ENCODE measurements at places on chromosomes 6 and 20.

GRCh38 chr6:1854296-1854695, 244.6 kb downstream of the FOXC1 start:
- no peak for DNase-seq

DNA sequence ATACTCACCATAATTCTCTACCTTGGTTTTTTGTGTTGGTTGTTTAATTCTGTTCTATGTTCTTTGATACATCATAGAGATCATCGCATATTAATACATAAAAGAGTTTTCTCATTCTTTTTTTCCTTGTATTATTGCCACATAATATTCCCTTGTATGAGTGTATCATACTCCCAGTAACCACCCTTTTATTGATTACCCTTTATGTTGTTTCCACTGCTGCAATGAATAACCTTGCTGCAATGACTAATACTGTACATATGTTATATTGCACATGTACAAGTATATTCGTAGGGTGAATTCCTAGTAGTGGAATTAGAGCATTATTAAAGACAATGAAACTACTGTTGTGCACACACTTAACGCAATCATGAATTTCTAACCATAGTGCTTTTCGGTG, 9.1 kb upstream of the SF3B5 start:
- DNase-seq = no peak

DNA sequence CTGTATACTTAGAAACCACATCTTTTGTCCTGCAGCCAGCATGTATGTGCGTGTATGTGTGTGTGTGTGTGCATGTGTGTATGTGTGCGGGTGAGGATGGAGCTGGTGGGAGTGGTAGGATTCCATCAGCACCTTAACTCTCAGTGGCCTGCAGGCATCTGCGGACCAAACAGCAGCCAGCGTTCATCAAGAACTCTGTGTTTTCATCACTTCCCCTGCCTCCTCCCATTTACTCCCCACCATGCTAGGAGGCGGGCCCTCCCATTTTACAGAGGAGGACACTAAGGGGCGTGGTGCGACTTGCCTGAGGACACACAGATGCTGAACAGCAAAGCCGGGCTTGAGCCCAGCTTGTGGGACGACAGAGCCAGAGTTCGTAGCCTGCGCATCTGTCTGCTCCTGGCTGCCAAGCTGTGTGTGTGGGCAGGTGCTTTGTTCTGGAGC, 8.9 kb downstream of the VSTM2L start:
- no peak for DNase-seq

- DNase-seq = no peak
Measured at GRCh38 chr20:20528861-20529260, 161.0 kb downstream of the INSM1 start.

GRCh38 chr6:121382467-121383121, 48.3 kb upstream of the TBC1D32 start:
- no peak for DNase-seq

DNA sequence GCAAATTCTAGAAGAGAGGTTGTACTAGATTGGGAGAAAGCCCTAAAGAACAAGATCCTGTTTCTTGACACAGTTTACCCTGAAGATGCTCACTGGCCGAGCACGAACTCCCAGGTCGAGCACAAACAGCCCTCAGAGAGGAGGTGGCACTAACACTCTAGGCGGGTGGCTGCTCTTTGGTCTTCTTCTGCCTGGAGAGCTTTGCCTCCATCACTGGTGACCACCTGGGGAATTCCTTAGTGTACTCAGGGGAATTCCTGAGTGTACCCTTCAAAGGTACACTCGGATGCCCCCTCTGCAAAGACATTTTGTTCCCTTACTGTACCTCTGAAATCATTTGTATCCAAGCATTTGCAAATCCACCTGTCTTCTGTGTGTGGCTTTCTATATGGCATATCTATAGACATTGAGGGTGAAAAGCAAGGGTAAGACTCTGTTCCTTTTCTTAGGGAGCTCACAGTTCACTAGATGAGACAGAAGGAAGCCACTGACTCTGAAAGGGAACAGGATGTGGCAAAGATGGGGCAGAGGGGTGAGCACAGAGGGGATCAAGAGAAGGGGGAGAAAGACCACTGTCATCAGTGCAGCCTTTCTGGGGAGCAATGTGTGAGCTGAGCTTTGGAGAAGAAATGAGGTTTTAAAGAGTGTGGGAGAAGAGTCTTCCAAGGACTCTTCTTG, 169.8 kb upstream of the PROKR2 start:
- DNase-seq = no peak

GRCh38 chr6:149963212-149963461, 606 bp upstream of the ULBP1 start:
- no peak for DNase-seq

DNA sequence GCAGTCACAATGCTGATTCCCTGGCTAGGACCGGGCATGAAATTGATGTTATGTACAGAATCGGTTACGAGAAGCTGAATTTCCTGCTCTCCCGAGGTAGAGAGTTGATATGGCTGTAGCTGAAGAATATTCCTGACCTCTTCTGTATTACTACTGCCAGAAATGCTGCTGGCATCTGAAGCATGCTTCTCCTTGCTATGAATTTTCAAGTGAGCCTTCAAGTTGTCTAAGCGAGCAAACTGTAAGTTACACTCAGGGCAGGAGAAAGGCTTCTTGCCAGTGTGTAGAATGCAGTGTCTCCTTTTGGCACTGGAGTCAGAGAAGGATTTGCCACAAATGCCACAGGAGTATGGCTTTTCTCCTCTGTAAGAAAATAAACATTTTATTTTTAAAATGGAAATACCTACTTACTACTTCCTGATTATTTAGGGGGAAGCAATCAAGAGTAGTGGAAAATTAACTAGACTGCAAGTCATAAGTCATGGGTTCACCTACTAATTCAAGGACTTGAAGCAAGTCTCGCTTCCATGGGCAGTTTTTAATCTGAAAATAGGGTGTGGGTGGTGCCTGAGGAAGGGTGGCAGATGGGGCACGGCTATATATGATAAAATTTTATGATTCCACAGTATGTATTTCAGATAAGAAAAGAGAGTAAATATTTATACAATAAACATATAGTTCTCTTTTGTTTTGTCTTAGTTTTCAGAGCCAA, 10.8 kb upstream of the MICAL1 start:
- no peak for DNase-seq

DNA sequence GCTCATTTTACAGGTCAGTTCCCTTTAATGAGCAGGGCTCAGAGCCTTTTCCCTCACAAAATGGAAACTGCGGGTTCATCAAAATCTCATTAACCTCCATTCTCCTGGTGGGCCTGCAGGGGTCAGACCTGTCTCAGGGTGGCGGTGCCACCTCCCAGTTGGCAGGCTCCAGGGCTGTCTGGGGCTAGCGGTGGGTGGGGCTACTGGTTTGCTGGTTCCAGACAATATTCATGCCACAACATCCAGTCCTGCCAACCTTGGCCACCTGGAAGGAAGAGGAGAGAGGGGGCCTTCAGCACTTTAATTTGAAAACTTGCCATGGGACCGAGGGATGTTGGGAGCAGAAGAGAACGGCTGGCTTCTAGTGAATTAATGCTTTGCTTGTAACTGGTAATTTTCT, 41.9 kb upstream of the CTNNBL1 start:
- no peak for DNase-seq

GRCh38 chr20:1711826-1712601, 54.4 kb upstream of the SIRPG start:
- DNase-seq = no peak

GRCh38 chr6:11625302-11625701, 87.8 kb downstream of the TMEM170B start:
- no peak for DNase-seq

DNA sequence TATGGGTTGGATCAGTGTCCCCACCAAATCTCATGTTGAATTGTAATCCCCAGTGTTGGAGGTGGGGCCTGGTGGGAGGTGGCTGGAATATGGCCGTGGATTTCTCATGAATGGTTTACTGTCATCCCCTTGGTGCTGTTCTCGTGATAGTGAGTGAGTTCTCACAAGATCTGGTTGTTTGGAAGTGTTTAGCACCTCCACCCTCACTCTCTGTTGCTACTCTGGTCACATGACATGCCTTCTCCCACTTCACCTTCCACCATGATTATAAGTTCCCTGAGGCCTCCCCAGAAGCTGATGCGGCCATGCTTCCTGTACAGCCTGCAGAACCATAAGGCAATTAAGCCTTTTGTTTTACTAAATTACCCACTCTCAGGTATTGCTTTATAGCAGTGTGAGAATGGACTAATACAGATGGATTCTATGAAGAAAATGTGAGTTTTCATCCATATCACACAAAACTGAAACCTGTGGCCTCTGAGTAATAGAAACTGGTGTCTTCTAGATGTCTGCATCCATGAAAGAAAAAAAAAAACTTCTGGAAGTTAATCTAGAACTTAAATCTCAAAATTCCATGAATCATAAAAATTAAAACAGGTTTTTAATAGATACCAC, 39.3 kb downstream of the MBOAT1 start:
- no peak for DNase-seq

DNA sequence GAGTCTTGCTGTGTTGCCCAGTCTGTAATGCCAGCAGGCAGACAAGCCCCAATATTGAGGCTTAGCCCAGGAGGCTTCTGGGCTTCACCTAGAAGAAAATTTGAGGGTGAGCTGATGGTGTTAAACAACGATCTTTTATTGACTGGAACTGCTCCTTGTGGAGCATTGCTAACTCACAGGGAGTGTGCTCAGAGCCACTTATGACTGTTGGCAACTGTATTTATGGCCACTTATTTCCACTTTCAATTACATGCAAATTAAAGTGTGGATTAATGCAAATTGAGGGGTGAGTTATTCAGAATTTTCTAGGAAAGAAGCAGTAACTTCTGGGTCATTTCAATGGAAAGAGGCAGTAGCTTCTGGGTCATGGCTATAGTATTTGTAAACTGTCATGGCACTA, 317.2 kb upstream of the FKBP1C start:
- DNase-seq = no peak

DNA sequence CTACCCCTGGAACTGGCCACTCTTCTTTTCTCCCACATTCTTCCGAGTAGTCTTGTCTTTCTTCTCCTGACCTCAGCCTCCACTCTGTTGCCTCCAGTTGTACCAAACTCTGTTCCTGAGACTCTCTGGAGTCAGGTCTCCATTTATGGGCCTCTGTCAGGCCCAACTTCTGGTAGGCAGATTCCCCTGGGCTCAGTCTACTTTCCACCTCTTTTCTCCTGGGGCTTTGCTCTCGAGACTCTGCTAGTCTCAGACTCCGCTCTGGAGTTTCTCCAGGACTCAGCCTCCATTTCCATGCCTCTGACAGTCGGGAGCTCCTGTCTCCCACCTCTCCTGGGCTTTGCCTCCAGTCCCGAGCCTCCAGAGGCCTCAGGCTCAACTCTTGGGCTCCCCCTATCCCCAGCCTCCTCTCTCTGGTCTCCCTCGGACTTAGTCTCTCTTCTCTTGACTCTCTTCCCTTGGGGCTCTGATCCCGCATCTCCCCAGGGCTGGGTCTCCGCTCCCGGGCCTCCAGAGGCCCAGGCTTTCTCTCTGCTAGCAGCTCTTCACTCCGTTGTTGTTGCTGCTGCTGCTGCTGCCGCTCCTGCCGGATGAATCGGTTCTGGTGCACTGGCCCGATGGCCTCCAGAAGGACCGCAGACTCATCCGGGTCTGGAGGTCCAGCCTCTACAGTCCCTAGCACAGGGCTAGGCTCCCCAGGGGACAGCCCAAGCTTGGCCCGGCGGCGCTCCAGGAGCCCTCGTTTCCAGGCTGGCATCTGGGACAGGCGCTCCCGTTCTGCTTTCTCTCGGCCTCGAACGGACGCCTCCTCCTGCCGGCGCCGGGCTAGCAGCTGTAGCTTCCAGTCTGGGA, 1.1 kb downstream of the PPP1R18 start:
- no peak for DNase-seq

GRCh38 chr6:40535110-40535818, 51.9 kb downstream of the LRFN2 start:
- DNase-seq = no peak

DNA sequence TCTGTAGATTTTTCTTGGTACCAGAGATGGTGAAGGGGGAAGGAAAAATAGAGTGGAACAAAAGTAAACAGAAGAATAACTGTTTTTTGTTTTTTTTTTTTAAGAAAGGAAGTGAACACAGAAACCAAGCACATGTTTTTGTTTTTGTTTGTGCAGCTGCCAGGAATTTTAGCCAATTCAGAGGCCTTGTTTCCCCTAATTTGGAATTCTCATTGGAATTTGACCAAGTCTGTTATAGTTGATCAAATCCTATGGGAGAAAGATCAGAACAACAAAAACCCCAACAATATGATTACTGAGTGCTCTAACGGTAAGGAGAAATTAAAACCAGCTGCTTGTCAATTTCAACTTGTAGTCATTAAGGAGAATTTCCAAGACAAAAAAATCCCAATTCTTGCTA, 18.2 kb upstream of the IL22RA2 start:
- DNase-seq = no peak

DNA sequence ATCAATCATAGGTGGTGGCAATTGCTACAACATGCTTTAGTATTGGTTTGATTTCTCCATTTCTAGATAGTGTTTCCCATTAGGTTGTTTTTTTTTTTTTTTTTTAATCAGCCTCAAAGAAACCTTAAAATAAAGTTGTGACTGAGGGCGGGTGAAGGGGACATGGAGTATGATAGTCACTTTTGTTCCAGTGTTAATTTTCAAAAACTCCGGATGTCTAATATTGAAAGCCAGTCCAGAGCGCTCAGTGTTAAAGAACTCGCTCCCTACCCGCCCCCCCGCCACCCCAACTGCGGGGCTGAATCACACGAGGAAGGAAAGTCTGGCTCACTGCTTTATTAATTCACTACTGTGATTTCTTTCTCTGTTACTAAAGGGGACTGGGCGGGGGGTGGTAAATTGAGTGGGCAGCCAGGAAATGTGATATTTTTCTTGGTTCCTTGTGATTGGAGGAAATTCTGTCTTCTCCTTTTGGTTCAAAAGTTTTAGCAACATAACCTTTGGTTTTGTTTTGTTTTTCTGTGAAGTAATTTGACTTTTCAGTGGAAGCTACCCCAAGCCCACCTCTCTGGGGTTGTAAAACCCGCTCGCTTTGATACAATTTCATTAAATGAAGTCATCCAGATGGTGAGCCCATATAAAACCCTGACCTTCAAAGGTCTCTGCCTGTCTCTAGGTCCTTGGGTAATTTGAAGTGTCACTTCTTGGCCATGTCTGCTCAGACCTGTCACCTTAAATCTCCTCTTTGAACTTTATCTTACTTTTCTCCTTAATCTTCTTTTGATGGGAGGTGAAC, 38.0 kb downstream of the TNFAIP3 start:
- peak; percentile 62 for DNase-seq

- DNase-seq = no peak
Measured at GRCh38 chr20:57469418-57470211, 55.3 kb downstream of the CTCFL start.

- DNase-seq = no peak
Measured at GRCh38 chr6:39808964-39809363, 16.8 kb downstream of the DAAM2 start.

- DNase-seq = no peak
Measured at GRCh38 chr6:17530321-17530835, 69.7 kb upstream of the FAM8A1 start.

DNA sequence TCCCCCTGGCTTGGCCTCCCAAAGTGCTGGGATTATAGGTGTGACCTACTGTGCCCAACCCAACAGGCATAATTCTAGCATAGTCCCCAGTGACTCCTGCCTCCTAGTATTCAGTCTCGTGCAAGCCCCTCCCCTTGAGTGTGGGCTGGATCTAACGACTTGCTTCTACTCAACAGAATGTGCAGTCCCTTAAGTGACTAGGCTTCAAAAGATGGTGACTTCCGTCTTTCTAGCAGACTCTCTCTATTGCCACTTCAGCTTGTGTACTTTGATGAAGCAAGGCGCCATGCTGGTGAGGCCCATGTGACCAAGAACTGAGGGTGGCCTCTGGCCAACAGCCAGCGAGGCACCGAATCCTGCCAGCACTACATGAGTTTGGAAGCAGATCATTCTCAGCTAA, 109.6 kb upstream of the TRAF3IP2 start:
- no peak for DNase-seq
